Thymus (tissue), 14 donors: ENCODE measurements at places on chromosomes 7 and 10.

DNA sequence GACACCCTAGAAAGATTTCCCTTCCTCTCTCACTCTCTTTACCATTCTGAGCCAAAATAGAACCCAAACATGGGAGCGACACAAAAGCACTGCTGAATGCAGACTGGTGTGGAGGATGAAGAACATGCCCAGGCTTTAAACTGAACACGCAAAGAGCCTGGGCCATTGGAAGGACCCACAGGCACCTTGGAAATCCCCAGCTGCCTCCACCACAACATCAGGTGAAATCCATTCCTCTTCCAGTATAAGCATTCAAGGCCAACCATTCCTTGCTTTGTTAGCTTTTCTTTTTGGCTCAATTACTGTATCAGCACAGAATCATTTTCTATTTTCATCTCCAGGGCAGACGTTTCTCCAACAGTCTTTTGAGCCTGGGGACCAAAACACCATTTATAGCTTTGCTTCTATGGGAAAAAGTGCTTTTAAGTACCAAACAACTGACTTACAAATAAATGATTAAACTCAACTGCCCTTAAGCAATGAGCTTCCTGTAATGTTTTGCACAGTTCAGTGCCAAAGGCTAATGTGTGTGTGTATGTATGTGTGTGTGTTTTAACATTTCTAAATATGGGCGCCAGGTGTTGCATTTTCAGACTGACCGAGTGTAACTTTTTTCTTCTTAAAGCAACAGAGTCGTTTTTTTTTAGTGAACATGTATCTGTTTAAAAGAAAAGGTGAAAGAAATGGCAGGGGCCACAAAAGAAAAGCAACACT is 16.2 kb upstream of the BLNK start:
- peak; percentile 35 for DNase-seq

DNA sequence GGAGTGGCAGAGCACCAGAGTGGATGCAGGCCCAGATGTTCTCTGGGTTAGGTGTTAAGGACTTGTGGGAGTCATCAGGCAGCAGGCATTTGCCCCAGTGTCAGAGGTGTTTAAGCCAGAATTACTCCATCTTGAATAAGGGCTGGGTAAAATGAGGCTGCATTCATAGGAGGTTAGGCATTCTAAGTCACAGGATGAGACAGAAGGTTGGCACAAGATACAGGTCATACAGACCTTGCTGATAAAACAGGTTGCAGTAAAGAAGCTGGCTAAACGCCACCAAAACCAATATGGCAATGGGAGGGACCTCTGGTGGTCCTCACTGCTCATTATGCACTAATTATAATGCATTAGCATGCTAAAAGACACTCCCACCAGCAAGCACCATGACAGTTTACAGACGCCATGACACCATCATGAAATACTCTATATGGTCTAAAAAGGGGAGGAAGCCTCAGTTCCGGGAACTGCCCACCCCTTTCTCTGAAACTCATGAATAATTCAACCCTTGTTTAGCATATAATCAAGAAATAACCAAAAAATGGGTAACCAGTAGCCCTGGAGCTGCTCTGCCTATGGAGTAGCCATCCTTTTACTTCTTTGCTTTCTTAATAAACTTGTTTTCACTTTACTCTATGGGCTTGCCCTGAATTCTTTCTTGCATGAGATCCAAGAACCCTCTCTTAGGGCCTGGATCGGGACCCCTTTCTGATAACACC is 882 bp upstream of the LRRC61 start:
- no peak for DNase-seq

- DNase-seq = no peak
These were observed 146.2 kb upstream of the LYZL1 start for GRCh38 chr10:29142516-29143314.

DNA sequence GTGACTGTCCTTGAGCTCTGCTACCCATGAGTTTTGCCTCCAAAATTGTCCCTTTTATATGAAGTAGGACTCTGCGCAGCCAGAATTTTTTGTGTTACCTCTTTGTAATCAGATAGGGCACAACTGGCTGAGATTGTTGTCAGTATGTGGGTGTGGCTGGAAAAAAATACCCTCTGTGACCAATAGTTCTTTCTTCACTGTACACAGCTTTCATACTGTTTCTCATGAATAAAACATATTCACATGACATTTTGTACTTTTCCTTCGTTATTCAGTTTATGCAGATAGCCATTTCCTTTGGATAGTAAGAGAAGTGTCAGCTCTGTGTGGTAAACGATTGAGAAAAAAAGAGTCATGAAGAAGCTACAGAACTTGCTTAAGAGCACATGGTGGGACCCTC is 49.6 kb upstream of the WNT8B start:
- no peak for DNase-seq

GRCh38 chr7:118104812-118105441 is 79.0 kb upstream of the LSM8 start:
- no peak for DNase-seq

GRCh38 chr7:100621554-100621953 is 9.2 kb downstream of the MOSPD3 start:
- DNase-seq = no peak

GRCh38 chr7:84060760-84061261 is 133.8 kb downstream of the SEMA3A start:
- DNase-seq = no peak
